ENCODE measurements at places on chromosomes 5 and 9.

- DNase-seq = no peak
Measured at GRCh38 chr5:97628031-97628430, 445.0 kb upstream of the RIOK2 start.

- DNase-seq = no peak
Measured at GRCh38 chr5:159682623-159683022, 233.7 kb upstream of the ADRA1B start.

DNA sequence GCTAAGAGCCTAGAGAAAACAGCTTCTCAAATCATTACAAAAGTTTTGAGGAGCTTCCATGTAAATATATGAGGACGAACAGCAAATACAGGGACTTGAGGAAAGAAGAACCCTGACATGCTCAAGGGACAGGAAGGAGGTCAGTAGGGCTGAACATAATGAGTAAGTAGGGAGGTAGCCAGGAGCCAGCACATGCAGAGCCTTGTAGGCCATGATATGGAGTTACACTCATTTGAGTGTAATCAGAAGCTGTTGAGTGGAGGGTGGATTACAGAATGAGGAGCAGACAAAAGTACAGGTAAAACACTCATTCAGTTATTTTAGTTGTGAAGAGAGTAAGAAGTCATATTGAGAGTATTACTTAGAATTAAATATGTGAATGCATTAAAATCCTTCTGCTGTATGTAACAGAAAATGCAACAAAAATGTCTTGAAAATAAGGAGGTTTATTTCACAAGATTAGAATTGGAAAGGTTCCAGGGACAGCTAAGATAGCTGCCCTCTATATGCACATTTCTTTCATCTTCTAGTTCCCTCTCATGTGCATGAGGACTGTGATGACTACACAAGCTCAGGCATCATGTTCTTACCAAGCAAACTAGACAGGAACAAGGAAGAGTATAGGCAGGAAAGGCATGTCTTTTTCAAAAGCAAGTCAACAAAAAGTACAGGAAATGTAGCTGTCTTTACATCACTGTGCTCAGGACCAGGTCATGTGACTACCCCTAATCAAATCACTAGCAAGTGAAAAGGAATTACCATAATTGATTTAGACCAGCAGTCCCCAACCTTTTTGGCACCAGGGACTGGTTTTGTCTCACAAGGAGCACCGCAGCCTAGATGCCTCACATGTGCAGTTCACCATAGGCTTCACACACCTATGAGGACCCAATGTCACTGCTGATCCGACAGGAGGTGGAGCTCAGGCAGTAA is 87.2 kb downstream of the TMEM232 start:
- DNase-seq = no peak

GRCh38 chr9:128057724-128058409 is 9.3 kb downstream of the NAIF1 start:
- no peak for DNase-seq

- DNase-seq = no peak
Measured at GRCh38 chr5:149936044-149936699, 8.4 kb downstream of the PDE6A start.

DNA sequence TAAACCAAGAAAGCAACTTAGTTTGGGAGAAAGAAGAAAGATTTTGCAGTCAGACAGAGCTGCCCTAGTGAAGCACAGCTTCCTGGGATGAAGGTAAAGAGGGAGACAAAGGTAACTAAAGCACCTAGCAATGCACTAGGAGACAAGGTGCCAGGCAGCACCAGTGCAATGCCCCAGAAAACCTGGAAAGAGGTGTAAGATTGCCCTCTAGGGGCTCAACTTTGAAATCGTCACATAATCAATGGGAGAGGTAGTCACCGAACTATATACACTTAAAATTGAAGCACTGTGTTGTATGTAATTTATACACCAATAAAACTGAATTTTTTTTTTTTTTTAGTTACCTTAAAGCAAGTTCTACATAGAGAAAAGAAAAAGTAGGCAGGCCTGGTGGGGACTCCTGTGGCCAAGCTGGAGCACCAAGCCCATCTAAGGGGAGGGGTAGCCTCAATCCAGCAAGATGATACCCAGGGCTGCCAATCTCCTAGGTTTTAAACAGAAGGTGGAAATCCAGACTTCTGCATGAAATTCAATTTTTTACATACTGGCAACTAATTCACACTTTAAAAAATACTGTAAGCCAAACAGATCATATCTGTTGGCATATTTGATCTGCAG is 48.2 kb downstream of the CDK5RAP2 start:
- peak; percentile 37 for DNase-seq

DNA sequence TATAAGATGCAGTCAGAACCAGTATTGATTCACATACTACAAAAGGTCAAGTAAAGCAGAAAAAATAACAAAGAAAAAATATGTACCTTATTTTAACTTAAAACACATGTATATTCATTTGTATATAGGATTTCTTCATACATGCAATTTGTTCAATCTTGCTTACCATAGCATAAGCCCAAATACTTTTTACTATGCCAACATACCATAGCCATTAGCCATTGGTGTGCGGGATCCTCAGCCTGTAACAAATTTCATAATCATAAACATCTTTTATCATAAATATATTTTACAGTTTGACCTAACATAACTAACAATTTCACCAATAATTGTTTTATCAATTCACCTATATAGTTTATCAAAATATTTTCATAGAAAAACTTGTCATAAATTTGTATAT is 51.1 kb downstream of the MPDZ start:
- no peak for DNase-seq

GRCh38 chr5:135108992-135109391 is 75.0 kb upstream of the PITX1 start:
- DNase-seq = no peak

GRCh38 chr9:113645978-113646253 is 182.4 kb downstream of the RGS3 start:
- no peak for DNase-seq

DNA sequence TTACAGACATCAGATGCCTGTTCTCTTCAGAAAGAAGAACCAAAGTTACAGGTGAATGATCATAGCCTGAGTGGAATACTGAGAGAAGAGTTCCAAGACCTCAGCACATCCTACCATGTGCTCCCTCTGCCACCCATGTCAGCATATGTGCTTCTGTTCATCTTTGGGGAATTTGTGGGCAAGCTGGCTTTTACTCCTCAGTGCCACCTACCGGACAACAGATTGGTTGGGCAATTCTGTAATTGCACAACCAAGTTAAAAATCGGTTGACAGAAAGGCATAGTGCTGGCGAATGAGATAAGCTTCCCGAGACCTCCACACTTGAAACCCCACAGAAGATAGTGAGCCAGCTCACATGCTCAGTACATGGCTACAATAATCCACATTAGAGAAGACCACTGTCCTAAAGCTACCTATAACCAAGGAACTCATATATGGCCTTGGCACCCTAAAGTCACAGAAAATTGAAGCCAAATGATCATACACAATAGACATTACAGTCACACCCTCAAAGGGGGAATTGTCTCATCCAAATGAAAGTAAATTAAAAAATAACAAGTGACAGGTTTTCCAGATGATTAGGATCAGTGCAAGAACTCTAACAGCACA is 1238.0 kb upstream of the NUDT12 start:
- DNase-seq = no peak
